ENCODE measurements at places on chromosomes 3 and 15.

DNA sequence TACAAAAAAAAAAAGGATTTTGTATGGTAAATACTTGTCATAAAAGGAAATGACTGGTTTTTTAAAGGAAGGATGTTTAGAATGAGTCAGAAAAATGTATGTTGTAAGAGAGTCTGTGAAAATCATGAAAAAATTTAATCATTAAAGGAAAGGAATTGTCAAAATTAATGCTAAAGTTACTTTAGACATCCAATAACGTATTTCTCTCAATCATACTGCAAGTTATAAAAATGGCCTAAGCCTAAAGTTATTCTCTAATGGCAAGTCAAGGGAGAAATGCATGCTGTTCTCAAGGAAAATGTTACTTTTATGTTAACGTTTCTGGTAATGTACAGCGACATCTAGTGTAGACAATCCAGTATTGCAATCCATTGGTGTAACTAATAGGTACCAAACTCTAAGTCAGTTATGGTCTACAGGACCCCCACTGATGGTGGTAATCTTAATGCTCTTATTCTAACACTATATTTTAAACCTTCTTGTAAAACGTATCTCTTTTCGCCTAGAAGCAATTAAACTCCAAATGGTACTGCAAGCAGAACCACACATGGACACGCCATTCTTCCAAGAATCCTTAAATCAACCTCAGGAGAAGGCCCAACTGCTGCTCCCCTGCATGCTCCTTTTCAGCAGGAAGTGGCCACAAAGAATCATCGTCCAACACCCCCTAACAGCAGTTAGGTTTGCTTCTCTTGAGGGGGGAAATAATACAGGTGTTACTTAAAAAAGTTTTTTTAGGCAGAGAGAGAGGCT lies 35.2 kb downstream of the NCEH1 start:
- no peak for DNase-seq

- no peak for DNase-seq
These were observed 4.4 kb downstream of the SEMA6D start for GRCh38 chr15:47721676-47722075.

DNA sequence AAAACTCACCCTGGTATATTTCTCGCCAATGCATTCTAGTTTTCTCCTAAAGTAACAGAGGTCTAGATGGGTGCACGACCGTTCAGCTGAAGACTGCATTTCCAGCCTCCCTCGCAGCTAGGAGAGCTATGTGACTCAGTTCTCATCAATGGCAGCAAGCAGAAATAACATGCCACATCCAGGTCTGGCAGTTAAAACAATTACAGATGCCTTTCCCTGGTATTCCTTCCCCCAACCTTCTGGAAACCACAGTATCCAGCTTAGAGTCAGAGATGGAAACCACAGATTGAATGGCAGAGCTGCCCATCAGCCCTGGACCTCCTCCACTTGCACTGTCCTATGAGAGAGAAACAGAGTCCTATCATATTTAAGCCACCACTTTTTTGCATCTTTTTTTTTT lies 4.8 kb downstream of the HAPLN3 start:
- DNase-seq: no peak

DNA sequence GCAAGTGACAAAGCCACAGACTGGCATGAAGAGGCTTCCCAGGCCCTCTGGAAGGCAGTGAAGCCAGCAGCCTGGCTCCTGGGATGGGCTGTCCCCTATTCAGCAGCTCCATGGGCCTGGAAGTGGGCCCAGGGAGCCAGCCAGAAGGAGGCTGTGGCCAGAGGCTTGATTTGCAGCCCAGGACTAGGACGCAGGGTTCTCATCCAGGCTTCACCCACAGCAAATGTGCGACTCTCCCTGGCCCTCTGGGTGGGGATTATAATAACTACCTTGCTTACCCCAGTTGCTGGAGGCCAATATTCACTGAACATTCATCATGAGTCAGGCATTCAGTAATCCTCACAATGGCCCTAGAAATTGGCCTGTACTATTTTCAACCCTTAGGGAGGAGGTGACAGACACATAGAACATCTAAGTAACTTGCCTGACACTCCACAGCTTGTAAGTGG lies 24.6 kb upstream of the SRP14 start:
- DNase-seq: no peak

DNA sequence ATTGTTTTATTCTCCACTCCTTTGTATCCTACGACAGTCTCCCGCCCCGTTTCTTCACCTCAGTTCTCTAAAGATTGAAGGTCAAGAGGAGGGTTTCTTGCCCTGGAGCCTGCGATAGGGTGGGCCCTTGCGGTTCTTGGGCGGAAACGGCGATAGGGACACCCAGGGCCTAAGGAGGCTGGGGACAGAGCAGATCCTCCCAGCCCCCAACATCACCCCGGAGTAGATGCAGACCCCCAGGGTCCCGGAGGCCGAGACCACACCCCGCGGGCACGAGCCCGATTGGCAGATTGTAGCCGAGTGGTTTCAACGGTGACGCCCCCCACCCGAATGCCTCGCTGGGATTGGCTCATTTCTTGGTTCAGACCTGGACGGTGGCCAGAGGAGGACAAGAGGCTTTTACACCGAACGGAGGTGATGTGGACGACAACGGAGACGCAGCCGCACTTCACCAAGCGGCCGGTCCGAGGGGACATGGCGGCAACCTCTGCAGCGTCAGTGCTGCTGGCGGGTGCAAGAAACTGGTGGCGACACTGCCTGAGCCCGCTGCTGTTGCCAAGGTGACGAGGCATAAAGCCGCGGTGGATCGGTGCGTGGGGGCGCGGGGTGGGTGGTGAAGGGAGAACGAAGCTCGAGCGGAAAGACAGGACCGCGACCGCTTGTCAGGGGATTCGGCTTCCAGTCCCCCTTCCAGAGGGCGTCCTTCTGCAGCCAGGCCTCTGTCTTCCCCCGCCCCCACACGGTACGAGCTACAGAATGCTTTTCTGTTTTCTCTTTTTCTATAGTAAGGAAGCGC lies 19.0 kb upstream of the MCF2L2 start:
- DNase-seq: peak; percentile 79

DNA sequence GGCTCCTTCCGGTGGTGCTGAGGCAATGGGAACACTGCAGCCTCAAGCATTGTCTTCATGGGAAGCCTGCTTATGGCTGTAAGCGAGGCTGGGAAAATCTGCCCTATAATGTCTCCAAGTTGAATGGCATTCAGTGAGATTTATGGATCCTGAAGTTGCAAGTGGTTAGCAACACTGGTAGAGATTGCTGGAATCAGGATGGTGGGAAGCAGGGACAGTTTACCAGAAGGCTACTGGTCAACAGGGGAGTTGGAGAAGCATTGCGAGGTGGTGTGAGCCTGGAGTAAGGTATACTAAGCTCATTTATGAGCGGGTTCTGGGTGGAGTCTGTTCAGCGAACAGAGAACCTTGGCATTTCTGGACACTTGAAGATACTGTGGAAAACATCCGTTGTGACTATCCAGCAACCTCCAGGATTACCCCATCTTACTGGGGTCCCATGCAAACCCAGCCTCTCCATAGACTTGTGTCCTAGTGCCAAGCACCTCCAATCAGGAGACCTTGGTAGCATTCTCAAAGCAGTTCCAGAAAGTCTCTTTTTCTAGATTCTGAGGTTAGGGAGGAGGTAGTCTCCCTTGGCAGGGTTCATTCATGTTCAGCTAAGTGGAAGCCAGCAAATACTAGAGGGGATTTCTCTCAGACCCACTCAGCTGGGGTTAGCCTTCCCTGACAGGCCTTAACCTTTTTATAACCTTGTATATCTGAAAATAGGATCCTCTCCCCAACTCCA lies 7.3 kb downstream of the RPSA start:
- no peak for DNase-seq

GRCh38 chr3:12681943-12682390 lies 18.1 kb upstream of the RAF1 start:
- DNase-seq: no peak

DNA sequence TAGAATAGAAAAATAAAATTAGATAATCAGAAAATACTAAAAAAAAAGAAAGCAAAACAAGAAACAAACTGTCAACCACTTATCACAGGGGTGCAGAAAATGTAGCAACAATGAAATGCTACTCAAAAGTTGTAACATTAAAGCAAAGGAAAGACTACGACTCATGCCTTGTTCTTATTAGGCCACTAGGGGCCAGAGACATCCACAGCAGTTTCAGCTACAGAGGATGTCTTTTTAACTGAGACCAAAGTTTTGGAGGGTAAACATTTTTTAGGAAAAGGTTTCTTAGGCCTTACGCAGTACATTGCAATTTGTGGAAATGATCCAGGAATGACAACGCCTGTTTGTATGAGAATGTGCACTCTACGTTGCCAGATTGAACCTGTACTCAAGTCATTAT lies 15.4 kb upstream of the CADM2 start:
- DNase-seq: no peak

DNA sequence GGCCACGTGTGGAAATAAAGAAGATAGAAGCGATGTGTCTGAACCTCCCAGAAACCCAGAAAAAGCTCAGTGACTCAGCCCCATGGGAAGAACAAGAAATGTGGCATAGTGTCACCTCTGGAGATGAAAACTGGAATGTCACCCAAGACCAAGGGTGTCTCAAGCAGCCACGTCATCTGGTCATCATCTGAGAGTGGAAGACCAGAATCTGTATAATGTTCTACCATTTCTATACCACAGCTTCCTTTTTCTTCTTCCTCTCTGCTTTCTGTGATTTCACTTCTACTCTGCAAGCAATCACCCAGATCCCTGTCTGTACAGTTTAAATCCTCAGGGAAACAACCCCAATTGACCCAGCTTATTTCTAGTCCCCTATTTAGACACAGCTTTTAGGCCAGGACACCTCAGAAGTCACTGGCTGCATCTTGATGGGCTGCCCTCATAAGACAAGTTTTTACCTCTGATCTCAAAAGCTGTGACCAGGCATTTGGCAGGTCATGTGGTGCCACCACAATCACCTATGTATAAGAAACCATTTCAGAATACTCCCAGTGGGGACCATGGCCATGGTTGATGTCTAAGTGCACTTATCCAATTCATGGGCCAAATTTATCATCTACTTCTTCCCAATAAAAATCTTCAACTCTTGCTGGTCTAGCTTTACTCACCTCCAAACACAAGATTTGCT lies 278.5 kb upstream of the UMPS start:
- DNase-seq: no peak

- DNase-seq: no peak
These were observed 51.1 kb downstream of the PARP15 start for GRCh38 chr3:122628567-122628966.

- DNase-seq: no peak
These were observed 496.7 kb downstream of the NAALADL2 start for GRCh38 chr3:175355801-175356335.
